ENCODE measurements at places on chromosomes 12 and 14.

GRCh38 chr12:116714175-116714574 lies 23.7 kb downstream of the SPRING1 start:
- no peak for DNase-seq

GRCh38 chr12:100718187-100718586 lies 76.4 kb upstream of the ANO4 start:
- DNase-seq, result no peak

GRCh38 chr14:52068615-52069306 lies at the start of gene NID2:
NID2 (minus strand) TSS chr14:52069059; CDS start chr14:52068994, 65 bp downstream.
- DNase-seq, result no peak

GRCh38 chr12:95304673-95305198 lies 87.1 kb downstream of the VEZT start:
- no peak for DNase-seq

DNA sequence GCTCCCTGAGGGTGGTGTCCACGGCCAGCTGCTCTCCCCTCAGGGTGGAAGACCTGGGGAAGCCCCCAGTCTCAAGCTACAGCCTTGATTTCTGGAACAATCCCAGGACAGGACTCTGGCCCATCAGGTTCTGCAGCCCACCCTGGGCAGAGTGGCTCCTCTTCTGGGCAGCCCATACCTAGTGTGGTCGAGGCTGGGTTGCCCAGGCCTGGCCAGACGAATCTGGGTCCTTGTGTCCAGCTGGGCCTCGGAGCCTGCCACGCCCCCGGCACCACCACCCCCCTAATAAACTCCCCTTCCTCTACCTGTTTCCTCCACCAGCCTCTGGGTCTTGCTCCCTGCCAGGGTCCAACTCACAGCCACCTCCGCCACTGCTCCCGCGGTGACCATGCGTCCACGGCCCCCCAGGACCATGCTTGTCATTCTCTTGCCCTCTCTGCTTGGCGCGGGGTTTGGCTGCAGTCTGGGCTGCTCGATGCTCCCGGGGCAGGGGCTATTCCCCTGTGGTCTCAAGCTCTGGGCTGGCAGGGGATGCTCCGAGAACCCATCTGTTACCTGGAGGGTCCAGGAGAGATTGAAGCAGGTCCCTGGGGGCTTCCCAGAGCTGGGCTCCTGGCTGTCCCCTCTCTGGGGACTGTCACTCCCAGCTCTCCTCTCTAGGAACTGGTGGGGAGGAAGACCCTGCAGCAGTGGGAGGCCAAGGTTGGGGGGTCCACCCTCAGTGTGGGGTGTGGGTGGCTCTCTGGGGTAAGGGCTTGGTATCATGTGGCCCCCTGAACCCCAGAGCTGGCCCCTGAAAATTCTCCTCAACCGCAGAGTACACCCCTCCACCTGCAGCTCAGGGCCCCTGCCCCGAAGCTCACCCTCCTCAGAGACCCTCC lies 8.7 kb upstream of the GPR132 start:
- no peak for DNase-seq

- DNase-seq, result no peak
Measured at GRCh38 chr12:48105321-48105866, 485 bp downstream of the SENP1 start.

- DNase-seq, result no peak
Measured at GRCh38 chr14:66965831-66966230, 223.4 kb upstream of the GARIN2 start.

GRCh38 chr14:91796617-91797347 lies 64.9 kb upstream of the CATSPERB start:
- no peak for DNase-seq

GRCh38 chr12:22333186-22333712 lies 1.3 kb downstream of the ST8SIA1 start:
- no peak for DNase-seq

- DNase-seq, result peak; percentile 96
Measured at GRCh38 chr12:47741340-47741703, 16.0 kb upstream of the ENDOU start.

DNA sequence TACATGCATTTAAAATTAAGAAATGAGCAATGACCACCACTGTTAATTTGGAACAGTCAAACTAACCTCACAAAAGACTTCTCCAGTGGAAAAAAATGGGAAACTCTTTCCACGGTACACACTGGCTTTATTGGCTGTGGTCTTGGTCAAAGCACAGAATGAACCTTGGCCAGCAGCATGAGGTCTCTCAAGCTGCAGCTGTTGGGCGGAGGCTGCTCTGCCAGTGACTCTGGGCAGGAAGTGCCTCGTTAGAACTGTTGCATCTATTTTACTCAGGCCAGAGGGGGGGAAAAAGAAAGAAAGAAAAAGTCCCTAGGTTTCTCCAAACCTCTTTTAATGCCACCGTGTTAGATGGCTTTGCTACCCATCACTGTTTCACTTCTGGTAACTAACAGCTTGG lies 279.8 kb upstream of the DIO2 start:
- peak; percentile 28 for DNase-seq

- peak; percentile 52 for DNase-seq
Measured at GRCh38 chr12:5428332-5429221, 3.3 kb upstream of the NTF3 start.

DNA sequence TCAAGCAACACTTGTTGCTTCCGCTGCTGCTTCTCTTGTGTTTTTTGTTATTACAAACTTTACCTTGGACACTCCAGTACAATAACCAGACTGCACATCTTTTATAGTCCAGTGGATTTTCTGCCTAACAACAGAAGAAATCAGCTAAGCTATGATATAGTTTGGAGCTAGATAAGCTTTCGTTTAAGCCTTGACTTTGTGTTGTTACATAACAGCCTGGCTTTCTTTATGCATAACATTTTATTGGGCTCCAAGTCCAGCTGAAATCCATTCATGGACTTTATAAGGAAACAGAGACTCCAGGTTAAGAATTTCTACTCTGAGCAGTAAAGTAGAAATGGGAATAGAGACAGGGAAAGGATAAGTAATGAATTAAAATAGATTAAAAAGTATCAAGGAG lies 3.5 kb upstream of the DCN start:
- DNase-seq, result no peak

DNA sequence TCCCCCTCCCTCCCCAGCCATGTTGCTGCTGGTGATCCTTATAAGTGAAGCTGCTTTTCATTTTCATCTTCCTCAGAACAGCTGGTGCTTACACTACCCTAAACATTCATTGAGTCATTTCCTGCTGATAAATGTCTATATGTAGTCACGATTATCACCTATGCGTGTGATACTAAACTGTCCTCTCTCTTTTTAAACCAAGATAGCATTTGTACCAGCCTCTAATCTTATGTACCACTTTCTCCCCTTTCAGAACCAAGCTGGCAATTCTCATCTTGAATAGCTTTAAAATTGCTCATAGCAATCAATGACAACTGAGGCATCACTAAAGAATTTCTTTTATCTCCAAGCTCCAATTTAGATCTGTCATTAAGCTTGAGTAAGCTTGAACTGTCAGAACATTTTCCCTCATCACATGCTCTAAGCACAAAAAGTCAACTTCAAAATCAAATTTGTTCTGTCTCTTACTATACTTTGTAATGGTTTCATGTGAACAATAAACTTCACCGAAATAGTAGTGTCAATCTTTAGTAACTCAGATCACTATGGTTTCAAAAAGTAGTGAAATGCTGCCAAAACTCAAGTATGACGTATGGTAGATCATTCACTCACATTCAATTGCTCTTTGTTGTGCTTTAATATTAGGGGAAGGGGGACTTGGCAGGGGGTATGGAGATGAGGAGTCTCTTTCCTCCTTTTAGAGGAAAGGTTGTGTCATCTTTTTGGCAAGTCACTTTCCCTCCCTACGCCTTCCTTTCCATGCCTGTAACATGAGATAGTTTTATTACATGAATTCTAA lies 178.1 kb upstream of the NOVA1 start:
- DNase-seq, result no peak

- no peak for DNase-seq
Measured at GRCh38 chr12:59115526-59115925, 195.2 kb upstream of the LRIG3 start.

- no peak for DNase-seq
Measured at GRCh38 chr12:47843226-47843980, 23.7 kb upstream of the HDAC7 start.

- DNase-seq, result no peak
Measured at GRCh38 chr12:29879606-29880308, 96.0 kb upstream of the TMTC1 start.

DNA sequence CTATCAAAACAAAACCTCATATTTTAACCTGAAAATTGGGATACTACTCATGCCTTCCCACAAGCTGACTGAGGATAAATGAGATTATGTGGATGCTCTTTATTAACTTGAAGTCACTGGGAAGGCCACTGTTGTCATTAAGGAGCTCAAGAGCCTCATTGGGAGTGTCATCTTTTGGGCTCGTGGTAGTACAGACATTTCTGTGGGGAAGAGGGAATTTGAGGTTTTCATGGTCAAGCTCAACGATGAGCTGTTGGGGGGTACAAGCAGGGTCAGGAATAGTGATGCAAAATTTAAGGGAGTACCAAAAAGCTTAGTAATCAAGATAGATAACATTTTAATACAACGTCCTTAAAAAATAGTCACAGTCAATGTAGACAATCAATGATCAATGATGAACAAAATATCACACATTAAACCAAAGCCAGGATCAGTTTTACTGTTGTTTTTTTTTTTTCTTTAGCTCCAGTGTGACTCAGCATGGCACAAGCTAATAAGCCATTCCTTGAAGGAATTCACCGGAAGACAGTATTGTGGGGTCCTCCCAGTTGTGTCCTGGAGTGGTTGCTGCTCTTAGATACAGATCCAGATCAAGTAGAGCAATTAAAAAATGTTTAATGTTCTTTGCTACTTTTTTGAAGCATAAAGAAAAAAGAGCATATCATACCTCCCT lies 130.9 kb downstream of the C12orf75 start:
- no peak for DNase-seq

All from NCI-H1417 (cell line).